ENCODE measurements at places on chromosomes 1 and 21.
A peak's percentile ranks its signal among the peaks of the same experiment; 100 is the strongest.

- no peak for DNase-seq
These were observed 56.0 kb upstream of the LAMC2 start for GRCh38 chr1:183129921-183130690.

- DNase-seq = no peak
These were observed 154.1 kb downstream of the TRABD2B start for GRCh38 chr1:47843059-47843458.

DNA sequence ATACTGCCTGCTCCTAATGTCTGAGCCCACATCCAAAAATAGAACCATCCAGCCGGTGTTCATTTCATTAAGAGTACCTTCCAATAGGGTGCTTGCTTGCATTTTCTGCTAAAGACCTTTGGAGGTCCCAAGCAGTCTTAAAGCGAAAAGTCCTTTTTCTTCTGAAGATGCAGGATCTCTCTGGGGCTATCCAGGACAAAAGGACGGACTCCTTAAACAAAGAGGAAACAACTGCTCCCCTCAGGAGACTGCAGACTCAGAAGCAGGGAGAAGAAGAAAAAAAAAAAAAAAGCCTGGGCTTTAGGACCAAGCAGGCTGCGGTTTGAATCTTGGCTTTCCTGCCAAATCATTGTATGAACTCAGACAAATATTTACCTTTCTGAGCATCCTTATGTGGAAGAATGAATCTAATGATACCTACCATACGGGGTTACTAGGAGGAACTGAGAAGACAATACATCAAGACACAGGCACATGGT, 204.0 kb downstream of the PLPP3 start:
- DNase-seq = no peak

DNA sequence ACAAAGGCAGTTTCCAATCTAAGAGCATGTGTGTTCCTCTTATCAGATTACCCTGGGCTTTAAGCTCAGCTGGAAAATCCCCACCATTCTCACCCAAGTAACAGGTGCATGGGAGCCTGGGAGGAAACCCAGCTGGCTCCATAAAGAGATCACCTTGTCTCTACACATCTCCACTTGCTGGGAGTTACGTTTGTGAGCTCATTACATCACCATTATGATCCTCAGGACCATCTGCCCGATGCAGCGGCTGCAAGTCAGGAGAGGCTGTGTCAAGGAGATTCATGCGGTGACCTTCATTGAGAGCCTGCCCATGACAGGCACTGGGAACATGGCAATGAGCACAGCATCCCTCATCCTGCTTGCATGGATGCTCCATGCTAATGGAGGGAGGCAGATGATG, 618.0 kb downstream of the NPHP4 start:
- DNase-seq = no peak

DNA sequence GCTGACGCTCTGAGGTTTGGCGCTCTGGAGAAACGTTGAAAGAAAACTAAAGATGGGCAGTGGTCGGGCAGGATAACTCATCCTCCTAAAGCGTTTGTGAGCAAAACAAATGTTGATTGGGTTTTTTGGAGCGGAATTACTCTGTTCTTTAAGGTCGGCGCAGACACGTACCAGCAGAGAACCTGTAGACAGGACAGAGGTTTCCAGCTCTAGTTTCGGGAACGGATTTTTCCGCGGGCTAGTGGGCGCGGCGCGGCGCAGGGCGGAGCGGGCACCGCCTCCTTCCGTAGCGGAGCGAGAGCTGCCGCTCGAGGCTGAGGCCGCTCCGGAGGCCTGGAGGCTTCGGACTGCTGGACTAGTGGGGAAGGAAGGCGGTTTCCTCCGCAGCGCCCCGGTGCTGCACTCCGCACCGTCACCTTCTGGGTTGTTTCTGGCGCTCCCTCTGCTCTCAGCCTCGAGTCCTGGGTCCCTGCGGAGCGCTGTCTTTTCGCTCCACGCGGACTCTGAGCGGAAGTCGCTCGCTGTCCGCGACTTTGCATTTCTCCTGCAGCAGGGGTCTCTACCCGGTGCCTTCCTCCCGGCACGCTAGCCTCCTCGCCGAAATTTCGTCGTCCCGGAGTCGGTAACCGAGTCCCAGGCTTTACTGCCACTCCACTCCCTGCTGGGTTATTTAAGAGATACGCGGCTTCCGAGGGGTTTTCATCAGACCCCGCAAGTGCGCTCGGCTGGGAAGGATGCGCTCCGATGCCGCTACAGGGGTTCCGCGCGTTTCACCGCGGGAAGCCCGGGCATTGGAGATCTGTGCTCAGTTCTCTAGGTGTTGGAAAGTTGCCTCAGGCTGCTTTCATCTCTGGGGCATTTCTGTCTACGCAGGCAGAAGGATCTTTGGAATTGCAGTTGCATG, 7.0 kb downstream of the FOXD2 start:
- no peak for DNase-seq

DNA sequence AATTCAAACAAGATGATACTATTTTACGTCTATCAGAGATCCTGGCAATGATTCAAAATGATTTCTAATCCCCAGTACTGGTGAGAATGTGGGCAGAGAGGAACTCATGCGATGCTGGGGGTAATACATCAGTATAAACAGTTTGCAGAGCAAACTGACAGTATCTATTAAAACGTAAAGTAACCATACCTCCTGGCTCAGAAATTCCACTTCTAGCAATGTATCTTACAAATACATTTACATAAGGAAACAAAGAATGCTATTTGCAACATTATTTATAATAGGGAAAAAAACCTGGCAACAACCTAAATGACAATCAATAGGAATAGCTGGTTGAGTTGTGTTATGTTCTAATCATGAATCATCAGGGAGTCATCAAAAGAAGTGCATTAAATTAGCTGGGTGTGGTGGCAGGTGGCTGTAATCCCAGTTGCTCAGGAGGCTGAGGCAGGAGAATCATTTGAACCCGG, 15.9 kb downstream of the RCAN1 start:
- no peak for DNase-seq

DNA sequence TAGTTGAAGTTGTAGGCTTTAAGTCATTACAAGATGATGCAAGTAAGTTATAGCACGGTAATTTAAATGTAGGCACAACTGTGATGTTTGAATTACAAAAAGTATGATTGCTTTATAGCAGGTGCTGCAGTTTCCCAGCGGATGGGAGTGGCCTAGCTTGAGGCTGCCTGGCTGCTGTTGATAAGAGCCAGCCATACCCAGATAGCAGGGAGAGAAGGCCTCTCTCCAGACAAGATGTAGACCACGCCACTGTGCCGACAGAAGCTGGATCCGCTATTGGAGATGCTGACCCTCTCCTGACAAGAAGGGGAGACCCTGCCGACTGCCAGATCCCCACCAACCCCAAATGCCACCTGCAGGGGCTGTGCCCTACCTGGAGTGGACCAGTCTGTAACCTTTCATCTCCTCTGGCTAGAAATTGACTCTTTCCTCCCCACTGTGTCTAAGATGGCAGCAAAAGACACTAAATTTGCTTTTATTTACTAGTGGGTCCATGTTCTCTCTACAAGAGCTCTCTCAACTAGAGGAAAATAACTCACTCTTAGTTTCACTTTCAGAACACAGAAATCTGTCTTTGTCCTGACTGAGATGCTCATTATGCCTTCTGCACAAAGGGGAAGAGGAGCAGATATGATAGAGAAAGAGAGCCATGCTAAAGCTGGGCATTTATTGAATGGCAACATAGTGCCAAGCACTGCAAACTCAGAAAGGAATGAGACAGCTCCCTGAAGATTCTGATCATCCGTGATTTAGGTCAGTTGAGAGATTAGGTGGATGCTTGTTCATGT, 127.9 kb downstream of the URB2 start:
- DNase-seq = no peak

DNA sequence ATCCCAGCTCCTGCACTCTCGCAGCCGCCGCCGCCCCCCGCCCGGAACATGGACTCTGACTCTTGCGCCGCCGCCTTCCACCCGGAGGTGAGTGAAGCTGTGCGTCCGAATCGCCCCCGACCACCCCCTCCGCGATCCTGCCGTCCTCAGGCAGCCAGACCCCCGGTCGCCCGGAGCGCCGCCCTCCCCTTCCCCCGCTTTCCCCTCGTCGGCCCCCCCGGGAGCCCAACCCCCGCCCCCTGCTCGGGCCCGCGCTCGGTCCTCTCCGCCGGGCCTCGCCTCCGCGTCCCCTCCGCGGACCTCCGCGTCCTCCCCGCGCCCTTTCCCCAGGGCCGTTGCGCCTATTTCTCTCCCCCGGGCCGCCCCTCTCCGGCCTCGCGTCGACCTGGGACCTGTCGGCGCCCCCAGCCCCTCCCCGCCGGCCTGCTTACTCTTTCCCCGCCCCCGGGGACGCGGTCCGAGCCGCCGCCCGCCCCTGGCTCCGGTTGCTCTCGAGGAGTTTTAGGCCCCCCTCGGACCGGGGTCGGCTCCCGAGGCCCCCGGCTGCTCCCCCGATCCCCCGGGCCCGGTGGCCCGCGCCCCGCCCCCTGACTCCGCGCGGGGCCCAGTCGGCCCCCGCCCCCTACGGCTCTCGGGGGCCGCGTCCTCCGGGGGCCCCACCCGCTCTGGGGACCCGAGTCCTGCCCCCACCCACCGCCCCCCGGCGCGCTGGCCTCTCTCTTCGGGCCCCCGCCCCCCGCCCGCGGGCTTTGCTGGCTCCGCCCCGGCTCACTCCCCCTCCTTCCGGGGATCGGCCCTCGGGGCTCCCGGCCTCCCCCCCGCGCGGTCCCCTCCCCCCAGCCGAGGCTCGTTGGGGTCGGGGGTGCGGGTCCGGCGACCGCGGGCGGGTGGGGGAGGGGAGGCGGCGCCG, 743 bp downstream of the PHF13 start:
- peak; percentile 54 for DNase-seq

GRCh38 chr1:95496773-95497172, 262.8 kb downstream of the RWDD3 start:
- no peak for DNase-seq

DNA sequence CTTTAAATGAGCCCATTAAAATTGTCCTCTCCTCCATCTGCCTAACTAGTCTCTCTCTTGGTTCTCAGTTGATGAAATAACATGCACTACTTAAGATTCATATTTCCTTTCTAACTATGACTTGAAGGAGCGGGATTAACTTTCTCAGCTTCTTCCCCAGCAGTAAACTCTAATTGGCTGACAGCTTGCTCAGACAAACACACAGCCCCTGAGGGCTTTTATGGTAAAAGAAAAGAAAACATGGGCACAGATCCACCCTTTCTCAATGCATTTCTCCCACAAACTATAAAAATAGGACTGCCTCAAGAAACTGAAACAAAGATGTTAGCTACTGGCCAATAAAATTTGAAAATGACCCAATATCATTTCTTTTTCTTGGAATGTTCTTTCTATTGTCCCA, 703.1 kb downstream of the ADGRL2 start:
- no peak for DNase-seq

DNA sequence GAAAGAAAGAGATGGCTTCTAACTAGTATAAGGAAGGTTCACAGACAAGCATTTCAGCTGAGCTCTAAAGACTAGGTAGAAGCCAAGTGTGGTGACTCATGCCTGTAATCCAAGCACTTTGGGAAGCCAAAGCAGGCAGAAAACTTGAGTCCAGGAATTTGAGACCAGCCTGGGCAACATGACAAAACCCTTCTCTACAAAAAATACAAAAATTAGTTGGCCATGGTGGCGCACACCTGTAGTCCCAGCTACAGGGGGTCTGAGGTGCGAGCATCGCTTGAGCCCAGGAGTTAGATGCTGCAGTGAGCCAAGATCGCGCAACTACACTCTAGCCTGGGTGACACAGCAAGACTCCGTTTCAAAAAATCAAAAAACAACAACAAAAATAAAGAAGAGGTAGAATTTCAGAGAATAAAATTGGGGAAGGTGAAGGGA, 27.8 kb downstream of the FBXO42 start:
- no peak for DNase-seq

DNA sequence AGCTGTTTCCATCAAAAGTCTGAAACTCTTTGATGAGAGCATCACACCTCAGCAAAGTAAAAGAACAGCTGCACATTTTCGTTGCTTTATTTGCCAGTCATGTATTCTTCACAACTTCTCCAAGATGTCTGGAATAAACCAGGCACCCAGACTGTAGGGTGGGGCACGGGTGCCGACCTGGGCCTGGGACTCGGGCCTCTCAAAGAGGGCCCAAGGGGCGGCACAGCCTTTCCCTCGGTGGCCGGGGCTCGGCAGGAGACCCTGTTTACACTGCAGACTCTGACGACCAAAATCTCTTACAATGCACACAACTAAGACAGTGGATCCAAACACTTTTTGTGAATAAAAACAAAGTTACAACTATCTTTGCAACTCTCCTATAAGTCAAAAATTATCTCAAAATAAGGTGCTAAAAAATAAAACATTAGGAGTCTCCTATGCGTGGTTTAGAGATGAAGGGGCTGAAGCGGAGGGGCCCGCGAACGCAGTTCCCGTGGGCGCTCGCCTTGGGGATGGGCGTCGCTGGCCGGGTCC, 696 bp downstream of the LSS start:
- no peak for DNase-seq

DNA sequence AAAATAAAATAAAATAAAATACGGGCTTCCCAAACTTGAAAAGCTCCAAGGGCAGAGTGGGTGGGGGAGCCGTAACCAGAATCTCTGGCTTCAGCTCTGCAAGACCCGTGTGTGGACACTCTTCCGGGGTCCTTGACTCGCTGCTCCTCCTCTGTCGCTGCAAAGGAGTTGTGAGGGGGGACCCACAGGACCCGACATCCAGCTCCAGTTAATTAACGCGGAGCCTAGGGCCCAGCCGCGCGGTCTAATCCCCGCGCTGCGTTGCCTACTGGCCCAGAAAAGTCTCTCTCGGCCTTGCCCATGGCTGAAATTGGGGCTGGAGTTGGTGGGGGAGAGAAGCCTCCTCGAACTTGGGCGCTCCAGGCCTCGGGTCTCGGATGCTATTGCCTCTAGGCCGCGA, 1.8 kb downstream of the LMX1A start:
- DNase-seq = no peak

DNA sequence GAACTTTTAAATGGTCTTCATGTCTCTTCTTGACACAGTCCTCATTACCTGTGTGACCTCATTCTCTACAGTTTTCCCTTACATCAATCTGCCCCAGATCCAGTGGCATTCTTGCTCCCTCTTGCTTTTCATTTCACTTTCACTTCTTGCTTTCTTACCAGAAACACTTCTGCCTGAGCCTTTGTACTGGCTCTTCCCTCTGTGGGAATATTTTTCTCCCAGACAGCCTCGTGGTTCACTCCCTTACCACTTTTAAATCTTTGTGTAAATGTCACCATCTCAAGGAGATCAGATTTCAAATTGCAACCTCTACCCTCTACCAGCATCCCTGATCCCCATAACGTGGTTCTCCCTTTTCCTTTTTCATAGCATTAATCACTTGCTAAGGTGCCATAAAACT, 73.2 kb downstream of the DISC1 start:
- no peak for DNase-seq

GRCh38 chr1:169595764-169596711, 9.8 kb upstream of the F5 start:
- DNase-seq = no peak

GRCh38 chr1:154324241-154324640, 1.1 kb upstream of the ATP8B2 start:
- DNase-seq = no peak

- no peak for DNase-seq
These were observed 21.3 kb upstream of the TLCD4 start for GRCh38 chr1:95095833-95096217.

- DNase-seq = no peak
These were observed 9.8 kb upstream of the IPO9 start for GRCh38 chr1:201818971-201819750.
